Astrocyte of the cerebellum (primary cell): ENCODE measurements at places on chromosomes 13 and 19.

DNA sequence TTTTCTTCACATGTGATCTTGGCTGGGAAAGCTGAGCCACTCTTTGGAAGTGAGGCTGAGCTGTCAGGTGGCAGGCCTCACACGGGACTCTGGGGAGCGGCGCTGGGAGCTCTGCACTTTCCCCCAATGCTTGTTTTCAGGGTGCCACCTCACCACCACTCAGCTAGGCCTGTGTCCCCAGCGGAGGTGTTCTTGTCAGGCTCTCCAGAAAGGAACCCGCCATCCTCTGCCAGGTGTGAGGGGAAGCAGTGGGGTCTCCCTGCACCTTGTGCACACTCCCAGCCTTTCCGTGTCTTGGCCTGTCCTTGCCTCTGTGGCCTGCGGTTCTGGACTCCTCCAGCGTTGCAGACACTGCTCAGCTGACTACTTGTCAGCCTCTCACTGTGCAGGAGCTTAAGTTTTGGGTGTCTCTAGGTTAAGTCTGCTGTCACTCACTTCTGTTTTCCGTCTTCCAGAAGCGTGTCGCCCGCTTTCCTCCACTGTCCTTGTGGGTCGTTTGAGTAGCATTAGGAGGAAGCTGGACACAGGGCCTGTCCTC lies 51.9 kb downstream of the GGACT start:
- no peak for DNase-seq

DNA sequence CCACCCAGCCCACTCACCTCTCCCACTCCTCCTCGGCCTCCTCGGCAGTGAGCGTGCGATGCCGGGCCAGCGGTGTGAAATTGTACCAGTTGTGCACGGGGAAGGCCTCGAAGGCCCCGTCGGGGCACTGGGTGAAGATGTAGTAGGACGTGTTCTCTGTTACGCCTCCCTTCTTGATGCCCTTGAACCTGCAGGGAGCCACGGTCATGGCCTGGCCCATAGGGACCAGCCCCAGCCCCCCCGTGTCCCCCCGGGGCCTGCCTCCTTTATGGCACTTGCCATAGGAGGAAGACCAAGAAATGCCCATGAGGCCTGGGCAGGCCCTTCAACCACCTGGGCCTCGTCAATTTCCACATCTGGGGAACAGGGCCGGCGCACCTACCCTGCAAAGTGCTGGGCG lies 5.6 kb downstream of the GTF2F1 start:
- no peak for DNase-seq

DNA sequence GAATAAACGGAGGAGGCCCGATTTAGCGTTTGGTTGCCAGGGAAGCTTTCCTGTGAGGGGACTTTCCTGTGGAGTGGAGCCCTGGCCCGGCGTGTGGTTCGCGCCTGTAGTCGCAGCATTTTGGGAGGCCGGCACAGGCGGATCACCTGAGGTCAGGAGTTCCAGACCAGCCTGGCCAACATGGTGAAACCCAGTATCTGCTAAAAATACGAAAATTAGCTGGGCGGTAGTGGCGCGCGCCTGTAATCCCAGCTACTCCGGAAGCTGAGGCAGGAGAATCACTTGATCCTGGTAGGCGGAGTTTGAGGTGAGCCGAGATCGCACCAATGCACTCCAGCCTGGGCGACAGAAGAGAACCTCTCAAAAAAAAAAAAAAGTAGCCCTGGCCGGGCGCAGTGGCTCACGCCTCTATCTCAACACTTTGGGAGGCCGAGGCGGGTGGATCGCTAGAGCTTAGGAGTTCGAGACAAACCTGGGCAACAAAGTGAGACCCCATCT lies 6.9 kb downstream of the KANK3 start:
- DNase-seq = no peak

- no peak for DNase-seq
Measured at GRCh38 chr19:16368385-16369305, 44.0 kb downstream of the KLF2 start.

GRCh38 chr19:8577247-8577646 lies at the start of gene MYO1F:
Gene MYO1F (minus strand): TSS chr19:8577442. CDS start chr19:8577309, 133 bp downstream.
- DNase-seq = no peak

GRCh38 chr19:55080121-55080967 lies 4.7 kb downstream of the EPS8L1 start:
- DNase-seq = no peak

GRCh38 chr13:93227280-93227877 lies 772 bp downstream of the GPC6 start:
- DNase-seq = no peak

DNA sequence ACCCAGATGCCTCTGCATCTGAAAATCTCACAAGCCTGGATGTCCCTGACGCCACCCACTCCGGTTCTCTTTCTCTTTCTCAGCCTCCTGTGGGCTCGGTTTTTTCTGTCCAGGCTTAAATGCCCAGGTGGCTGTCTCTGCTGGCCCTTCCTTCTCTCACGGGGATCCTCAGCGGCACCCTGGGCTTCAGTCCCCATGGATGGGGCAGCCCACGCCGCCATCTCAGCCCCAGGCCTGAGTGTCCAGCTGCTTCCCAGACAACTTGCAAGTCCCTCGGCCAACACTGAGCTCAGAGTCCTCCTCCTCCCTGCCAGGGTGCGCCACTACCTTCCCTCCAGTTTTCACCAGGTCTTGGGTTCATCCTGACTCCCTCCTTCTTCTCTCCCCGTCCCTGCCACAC lies 6.4 kb downstream of the FBN3 start:
- no peak for DNase-seq

DNA sequence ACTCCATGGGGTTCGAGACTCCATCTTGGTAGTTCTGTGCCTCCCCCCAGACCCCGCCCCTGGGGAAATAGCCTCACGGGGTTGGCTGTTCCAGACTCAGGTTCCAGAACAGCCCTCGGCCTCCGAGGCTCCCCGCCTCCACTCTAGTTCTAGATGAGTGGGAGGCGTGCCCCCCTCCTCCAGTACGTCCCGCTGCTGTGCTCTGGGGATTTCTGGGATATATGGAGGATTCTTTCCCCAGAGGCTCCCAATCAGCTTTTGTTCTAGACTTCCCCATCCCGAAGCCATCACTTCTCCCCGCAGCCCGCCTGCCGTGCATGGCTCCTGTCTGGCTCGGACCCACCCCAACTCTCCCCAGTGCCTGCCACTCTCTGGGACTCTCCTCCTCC lies 1.9 kb upstream of the CACNG7 start:
- DNase-seq = no peak

DNA sequence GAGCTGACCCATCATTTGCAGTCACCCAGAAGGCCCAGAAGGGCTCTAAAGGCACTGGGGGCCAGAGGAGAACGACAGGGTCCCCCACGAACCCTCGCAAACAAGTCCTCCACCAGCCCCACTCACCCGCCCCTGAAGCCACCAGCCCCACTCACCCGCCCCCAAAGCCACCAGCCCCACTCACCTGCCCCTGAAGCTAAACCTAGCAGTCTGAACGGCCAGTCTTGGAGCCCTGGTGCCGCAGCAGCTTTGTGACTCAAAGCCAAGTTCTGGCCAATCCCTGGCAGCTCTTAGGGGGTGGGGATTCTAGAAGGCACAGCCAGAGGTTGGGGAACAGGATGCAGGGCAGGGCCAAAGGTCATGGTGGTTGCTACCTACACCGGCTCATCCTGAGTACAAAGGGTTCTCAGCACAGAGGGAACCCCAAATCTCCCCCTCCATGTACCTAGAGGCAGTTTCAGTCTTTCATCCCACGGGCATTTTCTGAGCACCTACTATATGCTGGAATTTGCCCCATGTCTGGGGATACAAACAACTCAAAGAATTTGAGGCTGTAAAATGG lies at the start of gene IQCN:
IQCN (minus strand) TSS at position 234 of the 562 bp plus-strand sequence. CDS start 4,974 bp downstream, outside the sequence.
- DNase-seq = no peak

DNA sequence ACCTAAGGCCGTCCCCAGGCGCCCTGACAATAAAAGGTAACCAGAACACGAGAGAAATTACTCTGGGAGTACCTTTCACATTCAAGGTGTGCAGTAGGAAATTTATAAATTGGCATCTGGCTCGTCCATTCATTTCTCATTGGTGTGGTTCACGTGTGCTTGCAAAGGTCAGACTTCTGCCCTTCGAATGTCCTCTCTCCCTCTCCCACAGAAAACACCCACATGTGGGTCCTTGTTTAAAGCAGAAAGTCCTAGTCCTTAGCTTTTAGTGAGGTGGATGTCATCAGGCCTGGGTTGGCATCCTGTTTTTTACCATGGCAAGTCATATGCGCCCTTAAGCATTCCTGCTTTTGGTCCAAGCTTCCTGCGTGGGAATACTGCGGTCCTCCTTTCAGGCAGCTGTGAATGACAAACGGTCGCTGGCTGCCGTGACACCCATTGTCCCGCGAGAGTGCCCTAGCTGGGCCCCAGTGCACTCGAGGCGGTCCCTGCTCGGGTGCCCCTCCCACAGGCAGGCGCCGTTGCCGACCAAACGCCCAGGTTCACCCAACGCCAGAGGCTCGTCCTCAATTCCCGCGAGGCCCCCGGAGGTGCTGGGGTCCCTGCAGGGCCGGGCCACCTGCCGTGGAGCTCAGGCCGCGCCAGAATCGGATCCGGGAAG lies at the start of gene NUDT19:
NUDT19 (plus strand) TSS at position 531 of the 661 bp plus-strand sequence. CDS start 140 bp downstream, outside the sequence.
- DNase-seq = no peak

- no peak for DNase-seq
Measured at GRCh38 chr13:101621099-101621498, 168.6 kb downstream of the ITGBL1 start.

DNA sequence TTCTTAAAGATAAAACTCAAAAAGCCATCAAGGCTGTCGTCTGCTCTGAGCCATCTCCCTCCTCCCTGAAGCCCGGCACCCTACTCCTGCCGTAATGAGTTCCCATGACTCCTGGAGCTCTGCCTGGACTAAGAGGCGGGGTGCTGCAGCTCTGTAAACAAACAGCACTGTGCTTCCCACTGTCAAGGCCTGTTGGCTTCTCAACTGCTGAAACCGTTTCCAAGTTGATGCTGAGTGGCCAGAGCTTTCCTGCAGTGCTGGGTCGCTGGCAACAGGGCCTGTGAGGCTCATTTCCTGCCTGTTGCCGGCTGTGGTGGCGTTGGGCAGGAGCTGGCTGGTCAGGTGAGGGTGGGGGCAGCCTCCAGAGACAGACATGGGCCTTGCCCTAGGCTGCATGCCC lies 26.7 kb upstream of the ISYNA1 start:
- DNase-seq = peak; percentile 80

- no peak for DNase-seq
Measured at GRCh38 chr13:78787190-78787589, 128.2 kb upstream of the OBI1 start.

- no peak for DNase-seq
Measured at GRCh38 chr13:113052971-113053370, 52.6 kb upstream of the F7 start.

GRCh38 chr19:50728084-50728737 lies 5.0 kb downstream of the CLEC11A start:
- DNase-seq = no peak

- no peak for DNase-seq
Measured at GRCh38 chr19:43152214-43152613, 34.1 kb downstream of the PSG5 start.

DNA sequence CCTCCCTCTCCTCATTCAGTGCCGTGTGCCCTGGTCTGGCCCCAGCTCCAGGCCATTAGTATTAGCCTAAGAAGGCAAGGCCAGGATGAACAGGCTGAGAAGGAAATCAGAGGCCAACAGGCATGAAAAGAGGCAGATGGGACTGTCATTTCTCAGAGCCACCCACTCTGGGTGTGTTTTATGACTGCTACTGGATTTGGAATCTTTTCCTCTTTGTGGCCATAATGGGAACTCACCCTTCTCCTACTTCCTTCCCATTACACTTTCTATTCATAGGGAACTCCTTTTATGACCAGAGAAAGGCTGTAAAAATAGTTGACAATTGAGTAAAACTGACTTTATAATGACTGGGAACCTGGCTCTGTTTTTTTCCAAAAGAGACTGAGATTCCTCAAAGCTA lies 17.7 kb downstream of the CEACAM8 start:
- DNase-seq = no peak
